ENCODE measurements at places on chromosomes 7 and 10. TPM values are rescaled to one million over a fixed set of nuclear protein-coding genes. Genes with fewer than 3 reads are reported as not detected.

- no peak for DNase-seq
These were observed 243.9 kb upstream of the NPY start for GRCh38 chr7:24039991-24040624.

DNA sequence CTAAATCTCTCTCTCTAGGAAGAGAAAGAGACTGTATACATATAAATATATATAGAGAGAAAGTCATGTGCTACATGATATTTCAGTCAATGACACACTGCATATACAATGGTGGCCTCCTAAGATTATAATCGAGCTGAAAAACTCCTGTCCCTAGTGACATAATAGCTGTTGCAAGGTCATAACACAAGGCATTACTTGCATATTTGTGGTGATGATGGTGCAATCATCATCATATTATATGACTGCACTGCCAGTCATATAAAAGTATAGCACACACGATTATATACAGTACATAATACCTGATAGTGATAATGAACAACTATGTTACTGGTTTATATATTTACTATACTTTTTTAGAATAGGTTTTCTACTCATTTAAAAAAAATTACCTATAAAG, 316.7 kb downstream of the FGFR2 start:
- no peak for DNase-seq

DNA sequence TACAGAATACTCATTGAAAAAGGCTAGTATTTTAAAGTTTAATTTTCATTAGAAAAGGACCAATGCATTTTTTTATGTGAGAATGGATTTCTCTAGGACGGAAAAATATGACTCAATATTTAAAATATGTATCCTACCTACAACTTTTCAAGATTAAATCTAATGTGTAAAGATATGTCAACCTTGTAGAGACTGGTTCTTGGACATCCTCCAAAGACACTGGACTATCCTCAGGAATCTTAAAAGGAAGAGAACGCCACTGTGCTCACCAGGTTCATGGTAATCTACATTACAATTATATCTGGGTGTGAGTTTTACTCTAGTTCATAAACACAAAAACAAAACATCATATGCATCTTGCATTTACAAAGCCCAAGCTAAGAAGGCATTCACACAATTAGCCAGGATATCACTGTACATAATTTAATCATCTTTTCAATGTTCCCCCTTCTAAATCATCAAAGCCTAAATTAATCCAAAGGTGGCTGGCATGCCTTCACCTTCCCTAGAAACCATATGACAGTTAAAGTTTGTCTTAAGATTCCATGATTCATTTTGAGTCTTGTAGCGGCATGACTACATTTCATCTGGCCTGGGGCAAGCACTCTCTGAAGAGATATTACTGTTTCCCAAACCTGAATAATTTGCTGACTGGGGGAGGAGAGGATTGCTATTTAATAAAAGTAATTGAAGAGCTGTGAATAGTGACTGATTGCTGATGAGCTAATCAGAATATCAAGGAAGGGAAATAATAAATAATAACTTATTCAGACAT, 12.0 kb downstream of the SGCE start:
- no peak for DNase-seq

THSD7A gene
- 14.3 TPM for total RNA-seq
